ENCODE measurements at places on chromosomes 12 and 14.

GRCh38 chr14:63275611-63276010, 43.1 kb downstream of the GPHB5 start:
- DNase-seq: no peak

DNA sequence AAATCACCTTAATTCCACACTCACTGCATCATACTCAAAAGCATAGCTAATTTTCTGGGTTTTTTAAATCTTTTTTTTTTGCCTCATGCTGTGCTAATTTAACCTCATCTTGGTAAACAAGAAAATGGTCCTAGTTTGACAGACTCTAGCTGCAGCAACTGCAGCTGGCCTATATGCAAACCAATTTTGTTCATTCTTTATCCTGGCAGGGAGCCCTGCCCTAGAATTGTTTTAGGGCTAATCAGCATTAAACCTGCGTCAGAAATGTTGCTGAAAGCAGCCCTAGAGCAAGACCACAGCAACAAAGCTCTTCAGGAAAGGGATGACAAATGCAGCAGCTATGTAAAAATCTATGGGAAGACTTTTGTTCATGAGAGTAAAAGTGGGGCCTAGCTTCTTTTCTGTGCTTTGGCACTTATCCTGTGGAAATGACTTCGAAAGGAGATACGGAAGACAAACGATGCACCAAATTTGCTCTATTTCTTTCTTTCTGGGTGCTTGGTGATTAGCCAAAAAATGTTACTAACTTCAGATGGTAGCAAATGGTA, 72.2 kb downstream of the DENND5B start:
- DNase-seq: no peak

GRCh38 chr14:22112004-22112403, 438.4 kb upstream of the OR4E1 start:
- no peak for DNase-seq

GRCh38 chr14:32136027-32136825, 59.1 kb downstream of the ARHGAP5 start:
- no peak for DNase-seq

DNA sequence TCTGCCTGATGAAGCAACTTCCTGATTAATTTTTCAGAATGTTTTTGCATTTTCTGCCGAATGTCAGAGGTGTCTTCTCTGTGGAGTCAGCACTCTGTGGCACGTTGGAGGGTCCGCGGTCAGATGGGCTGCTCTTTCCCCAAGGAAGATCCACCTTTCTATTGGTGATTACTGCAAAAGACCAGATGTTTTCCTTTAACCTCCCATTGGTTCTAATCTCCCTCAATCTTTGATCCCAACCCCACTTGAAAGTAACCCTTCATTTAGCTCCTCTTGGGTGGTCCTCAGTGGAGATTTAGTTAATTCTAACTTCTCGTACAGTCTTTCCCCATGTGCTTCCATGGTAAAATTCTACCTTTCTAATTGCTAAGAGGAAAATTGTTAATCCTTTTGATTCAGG, 397.7 kb upstream of the DDHD1 start:
- DNase-seq: no peak

GRCh38 chr12:1173781-1174617, 183.0 kb downstream of the ERC1 start:
- no peak for DNase-seq

DNA sequence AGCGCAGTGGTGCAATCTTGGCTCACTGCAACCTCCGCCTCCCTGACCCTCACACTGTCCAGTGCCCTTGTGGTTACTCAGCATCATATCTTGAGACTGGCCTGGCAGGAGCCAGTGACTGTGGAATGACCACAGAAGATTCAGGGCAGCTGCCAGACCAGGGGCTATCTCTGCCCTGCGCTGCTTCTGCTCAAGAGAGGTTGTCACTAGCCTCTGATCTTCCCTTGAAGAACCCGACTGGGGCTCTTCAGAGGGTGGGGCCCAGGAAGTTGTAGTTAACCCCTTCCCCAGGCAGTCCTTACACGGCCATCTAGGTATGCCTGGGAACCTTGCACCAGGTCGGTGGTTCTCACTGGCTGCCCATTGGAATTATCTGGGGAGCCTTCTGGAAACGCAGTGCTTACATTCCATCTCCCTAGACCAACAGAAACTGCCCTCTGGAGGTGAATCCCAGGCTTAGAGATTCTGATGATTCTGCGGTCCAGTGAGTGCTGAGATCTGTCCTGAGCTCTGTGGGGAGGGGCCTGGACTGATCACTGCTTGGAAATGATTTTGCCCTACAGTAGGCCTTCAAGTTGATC, 41.4 kb downstream of the PLEKHG3 start:
- DNase-seq: no peak

GRCh38 chr14:52917735-52918134, 33.1 kb downstream of the FERMT2 start:
- no peak for DNase-seq

- no peak for DNase-seq
These were observed 1.9 kb upstream of the ITGB7 start for GRCh38 chr12:53208877-53209463.

- DNase-seq: no peak
These were observed 34.3 kb upstream of the VWF start for GRCh38 chr12:6158749-6159148.

- DNase-seq: no peak
These were observed 88.5 kb downstream of the PPM1H start for GRCh38 chr12:62846491-62846890.

DNA sequence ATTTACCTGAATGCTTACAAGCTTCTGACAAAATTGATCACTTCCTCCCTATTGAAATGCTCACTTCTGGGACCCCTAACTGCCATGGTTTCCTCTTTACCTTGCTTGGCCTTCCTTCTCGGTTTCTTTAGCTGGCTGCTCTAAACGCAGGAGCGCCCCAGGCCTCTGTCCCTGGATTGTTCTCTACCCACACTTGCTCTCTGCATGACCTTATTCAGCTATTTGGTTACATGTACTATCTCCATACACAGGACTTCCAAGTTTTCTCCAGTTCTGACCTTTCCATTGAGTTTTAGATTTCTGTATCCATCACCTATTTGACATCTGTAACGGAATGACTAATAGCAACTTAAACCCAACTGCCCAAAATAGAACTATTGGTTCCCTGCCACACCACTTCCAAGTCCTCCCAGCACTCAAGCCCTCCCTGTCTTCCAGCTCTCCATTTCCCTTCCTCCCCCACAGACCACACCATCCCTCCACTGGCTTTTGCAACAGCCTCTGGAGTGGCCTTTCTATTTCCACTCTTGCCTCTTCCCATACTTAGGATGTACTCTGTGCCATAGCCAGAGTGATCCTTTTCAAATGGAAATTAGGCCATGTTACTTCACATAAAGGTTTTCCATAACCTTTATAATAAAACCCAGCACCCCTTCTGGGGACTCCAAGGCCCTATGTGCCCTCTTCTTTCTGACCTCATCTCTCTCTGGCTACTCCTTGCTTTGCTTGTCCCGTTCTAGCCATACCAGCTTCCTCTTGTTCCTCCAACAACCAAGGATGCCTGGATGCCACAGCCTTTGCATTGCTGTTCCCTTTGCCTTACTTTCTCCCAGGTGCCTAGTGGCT, 202.2 kb downstream of the AEBP2 start:
- DNase-seq: no peak

DNA sequence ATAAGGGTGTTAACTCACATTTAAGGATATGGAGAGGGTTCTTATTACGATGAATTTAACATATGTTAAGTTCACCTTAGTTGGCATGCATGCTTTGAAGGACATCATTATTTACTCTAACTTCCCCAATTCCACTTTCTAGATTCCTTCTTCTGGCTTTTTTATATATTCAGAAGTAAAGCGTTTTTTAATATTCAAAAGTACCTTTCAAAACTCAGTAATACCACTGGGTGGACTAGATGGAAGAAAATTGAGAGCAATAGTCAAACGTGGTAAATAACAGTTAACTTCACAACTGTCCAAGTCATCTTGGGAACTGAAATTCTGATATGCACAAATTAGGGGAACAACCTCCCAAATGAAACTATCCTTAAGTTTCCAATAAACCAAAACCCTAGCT, 9.1 kb downstream of the SINHCAF start:
- DNase-seq: no peak

DNA sequence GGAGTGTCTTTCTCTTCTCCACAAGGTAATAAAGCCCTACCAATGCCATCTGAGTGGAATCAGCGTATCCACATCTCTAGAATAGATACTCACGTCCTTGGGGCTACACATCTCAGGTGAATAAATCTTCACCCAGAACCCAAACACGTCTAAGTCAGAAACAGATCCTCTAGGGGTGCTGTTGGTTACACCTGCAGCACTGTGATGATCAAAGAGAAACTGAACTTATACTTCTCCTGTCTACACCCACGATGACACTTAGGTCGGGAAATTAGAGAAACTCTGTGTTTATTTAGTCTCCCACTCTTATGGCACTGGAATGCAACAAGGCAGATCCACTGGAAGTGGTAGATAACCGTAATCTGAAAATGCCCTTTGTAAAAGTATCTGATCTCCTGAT, 46.2 kb downstream of the WIF1 start:
- DNase-seq: no peak

GRCh38 chr14:20551606-20552005, 9.2 kb downstream of the RNASE9 start:
- DNase-seq: no peak

DNA sequence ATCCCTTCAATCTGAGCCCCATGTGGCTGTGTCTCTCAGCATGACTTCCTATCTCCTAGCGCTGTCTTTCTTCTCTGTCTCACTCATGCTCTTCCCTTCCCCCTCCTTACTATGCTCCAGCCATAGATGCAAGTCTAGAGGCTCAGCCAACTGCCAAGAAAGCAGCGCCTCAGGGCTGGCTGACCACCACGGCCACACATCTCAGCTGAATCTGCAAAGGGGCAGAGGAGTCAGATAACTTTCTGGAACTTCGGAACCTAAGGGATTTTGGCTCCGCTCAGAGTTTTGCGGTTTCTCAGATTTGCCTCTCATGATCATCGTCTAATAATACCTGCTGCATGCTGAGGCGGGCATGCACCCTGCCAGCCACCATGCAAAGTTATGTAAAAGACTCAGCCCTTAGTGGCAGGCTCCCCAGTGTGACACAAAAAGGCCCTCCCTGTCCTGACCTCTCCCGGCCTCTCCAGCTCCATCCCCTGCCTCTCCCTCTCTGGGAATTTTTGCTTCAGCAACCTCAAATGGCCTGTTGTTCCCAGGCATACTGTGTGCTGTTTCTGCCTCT, 5.0 kb upstream of the FGF6 start:
- DNase-seq: no peak

- no peak for DNase-seq
These were observed 16.1 kb downstream of the SCAF11 start for GRCh38 chr12:45974171-45974719.

DNA sequence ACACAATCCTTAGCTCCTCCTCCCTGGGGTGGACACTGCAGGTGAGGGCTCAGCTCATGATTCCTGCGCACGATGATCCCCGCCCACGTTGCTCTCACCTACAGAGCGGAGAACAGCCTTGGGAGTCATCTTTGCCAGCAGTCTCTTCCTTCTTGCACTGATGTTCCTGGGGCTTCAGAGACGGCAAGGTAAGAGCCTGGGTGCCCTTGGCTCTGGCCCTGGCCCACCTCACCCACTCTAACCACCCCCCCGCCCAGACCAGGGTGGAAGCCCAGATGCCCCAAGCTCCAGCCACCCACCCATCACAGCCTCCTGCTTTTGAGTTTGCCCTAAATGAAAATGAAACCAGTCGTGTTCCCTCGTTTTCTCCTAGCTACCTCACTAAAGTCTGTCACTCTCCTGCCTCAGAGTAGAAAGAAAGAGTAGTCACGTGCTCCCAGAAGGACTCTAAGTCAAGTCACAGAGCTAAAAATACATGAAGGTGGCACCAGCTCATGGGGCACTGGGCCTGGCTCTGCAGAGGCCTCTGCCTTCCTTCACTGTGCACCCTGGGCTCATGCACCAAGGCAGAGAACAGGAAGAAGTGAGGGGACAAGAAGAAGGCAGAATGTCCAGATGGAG, 9.0 kb downstream of the TAPBPL start:
- DNase-seq: no peak

- no peak for DNase-seq
These were observed 26.1 kb downstream of the JDP2 start for GRCh38 chr14:75453817-75454434.

GRCh38 chr14:63438065-63438757, 105.0 kb downstream of the PPP2R5E start:
- no peak for DNase-seq

- no peak for DNase-seq
These were observed 1231.0 kb downstream of the VRK1 start for GRCh38 chr14:98028162-98028561.

DNA sequence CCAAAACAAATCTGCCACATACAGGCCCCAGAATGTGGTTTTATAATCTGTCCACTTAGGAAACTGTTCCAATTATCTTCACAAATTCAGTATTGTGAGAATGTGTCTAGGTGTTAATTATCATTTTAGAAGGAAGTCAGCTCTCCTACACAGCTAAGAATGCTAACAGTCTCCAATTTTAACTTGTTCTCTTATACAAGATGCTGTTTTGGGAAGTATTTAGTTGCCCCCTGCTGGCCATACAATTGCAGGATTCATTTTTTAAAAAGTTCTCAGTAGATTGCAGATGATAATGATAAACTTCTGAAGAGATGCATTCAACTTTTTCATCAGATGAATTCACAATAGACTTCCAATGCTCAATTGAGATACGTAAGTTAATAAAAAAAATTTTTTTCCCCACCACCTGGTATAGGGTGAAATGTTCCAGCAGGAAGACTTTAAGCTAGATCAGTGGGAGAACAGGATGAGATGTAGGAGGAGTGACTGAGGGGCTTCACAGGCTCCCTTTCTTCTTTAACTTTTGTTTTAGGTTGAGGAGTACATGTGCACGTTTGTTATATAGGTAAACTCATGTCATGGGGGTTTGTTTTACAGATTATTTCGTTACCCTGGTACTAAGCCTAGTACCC, 27.3 kb upstream of the OSBPL8 start:
- peak; percentile 23 for DNase-seq

DNA sequence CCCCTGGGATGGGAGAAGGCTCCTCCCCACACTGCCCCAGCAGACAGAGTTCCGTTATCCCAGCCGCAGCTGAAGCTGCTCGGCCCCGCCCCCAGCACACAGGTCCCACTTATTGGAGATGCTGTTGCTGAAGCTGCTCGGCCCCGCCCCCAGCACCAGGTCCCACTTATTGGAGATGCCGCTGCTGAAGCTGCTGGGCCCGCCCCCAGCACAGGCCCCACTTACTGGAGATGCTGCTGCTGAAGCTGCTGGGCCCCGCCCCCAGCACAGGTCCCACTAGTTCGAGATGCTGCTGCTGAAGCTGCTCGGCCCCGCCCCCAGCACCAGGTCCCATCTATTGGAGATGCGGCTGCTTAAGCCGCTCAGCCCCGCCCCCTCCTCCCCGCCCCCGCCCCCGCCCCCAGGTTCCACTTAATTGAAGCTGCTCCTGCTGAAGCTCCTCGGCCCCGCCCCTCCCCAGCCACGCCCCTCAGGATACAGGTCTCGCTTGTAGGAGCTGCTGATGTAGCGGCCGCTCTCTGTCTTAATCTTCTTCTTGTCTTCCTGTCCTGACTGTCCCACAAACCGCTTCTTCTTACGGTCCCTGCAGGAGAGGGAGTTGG, 12.0 kb downstream of the CFAP73 start:
- DNase-seq: no peak

DNA sequence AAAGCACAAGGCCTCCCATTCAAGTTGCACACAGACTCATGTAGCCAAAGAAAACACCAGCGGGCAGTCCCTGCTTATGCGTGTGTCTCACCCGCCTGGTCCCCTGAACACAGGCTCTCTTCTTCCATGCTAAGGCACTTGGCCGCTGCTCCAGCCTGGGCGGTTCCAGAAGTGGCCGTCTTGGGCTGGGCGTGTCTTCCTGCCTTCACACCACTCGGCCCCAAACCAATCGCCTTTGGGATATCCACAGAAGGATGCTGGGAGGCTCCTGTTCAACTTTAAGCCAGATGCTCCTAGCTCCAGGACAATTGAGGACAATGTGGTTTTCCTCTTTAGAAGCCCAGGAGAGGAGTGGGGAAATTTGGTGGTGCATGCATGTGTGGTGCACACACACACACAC, 2.2 kb downstream of the SCARB1 start:
- DNase-seq: no peak

Data from stimulated activated CD8-positive, alpha-beta memory T cell treated with anti-CD3 and anti-CD28 coated beads, Interleukin-15, amount 100 ng/mL, for 1 hour (primary cell).